ENCODE measurements at places on chromosomes 13 and 19.
A peak's percentile ranks its signal among the peaks of the same experiment; 100 is the strongest.

GRCh38 chr19:32914879-32915660 is 45.5 kb upstream of the SLC7A9 start:
- no peak for DNase-seq

GRCh38 chr13:102930566-102930965 is 84.7 kb downstream of the ERCC5 start:
- no peak for DNase-seq

DNA sequence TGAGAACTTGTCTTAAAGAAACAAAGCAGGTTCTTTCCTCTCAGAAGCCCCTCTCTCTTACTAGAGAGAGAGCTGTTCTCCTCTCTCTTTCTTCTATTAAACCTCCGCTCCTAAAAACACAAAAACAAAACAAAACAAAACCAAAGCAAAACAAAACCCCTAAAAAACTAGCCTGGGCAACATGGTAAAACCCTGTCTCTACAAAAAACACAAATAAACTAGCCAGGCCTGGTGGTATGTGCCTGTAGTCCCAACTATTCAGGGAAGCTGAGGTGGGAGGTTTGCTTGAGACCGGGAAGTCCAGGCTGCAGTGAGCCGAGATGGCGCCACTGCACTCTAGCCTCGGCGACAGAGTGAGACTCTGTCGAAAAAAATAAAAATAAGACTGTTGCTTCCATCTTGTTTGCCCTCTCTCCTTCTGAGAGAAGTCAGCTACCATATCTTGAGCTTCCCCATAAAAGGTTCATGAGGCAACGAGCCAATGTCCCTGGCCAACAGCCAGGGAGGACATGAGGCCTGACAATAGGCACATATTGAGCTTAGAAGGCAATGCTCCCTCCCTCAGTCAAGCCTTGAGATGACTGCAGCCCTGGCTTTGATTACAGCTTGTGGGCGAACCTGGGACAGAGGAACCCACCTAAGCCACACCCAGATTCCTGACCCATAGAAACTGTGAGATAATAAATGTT is 17.5 kb upstream of the FLT3 start:
- DNase-seq: no peak

- no peak for DNase-seq
Measured at GRCh38 chr13:74794582-74794981, 660.4 kb upstream of the KLF12 start.

- no peak for DNase-seq
Measured at GRCh38 chr13:34046457-34046856, 228.5 kb downstream of the RFC3 start.

GRCh38 chr19:2578901-2579677 is 103.2 kb downstream of the GADD45B start:
- DNase-seq: peak; percentile 95

- DNase-seq: no peak
Measured at GRCh38 chr13:41408121-41408520, 49.2 kb upstream of the RGCC start.

DNA sequence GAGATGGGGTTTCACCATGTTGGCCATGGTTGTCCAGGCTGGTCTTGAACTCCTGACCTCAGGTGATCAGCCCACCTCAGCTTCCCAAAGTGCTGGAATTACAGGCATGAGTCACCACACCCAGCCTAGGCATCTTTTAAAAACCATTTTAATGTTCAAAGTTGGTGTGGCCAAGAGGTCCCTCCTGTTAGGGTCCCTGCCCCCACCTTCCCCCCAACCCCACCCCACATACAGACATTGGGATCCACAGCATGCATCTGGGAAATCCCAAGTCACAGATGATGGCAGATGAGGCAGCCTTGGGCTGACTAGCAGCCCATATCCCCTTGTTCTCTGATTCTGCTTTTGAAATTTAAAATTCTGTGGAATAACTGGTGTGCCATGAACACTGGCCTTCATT is 226.0 kb downstream of the KATNAL1 start:
- DNase-seq: no peak

GRCh38 chr13:56271686-56272085 is 869.0 kb upstream of the PRR20A start:
- DNase-seq: no peak

DNA sequence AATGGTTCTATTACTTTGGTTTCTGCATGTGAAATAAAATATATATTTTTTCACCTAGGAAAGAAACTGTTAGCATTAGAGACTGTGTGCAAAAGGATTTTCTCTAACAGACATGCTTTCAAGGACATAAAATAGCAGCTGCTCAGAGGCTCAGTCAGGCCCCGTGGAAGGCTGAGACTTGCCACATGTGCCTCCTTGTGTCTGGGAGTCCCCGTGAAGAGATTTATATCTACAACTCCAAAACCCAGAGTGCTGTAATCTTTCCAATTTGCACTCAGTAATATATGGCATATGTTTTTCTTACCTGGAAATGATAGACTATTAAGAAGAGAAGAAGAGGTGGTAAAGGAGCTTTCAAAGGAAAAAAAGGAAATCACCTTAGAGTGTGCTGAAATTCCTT is 371.6 kb upstream of the OBI1 start:
- DNase-seq: no peak

DNA sequence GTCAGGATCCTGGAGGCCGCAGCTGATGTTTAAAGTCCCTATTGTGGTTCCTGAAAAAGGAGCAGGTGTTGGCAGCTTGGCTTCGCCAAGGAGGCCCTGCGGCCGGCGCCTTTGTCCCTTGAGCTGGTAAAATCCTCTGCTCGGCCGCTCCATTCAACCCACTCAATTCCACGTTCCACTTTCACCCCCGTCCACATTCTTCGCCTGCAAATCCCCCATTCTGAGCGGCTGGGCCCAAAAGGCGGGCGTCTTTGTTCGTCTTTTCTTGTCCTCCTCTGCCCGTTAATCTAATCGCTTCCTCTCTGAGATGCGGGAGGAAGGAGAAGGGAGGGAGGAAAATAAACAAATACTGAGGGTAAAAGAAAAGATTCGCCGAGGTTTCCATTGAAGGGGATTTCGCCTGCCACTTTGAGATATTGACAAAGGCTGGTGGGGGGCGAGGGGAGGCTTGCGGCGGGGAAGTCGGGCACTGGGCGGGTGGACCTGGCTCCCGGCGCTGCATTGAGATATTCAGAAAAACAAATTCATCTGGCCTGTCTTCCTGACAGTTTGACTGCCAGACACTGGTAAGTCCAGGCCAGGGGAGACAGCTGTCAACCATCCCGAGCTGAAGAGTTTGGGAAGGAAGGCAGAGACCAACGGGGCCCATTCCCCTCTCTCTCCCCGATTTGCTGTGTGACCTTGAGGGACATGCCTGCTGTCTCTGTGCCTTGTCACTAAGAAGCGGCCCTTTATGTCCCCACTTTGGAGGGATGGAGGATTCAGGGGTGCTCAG is 37.6 kb downstream of the ZNRF4 start:
- no peak for DNase-seq

GRCh38 chr19:29491995-29492577 is 33.7 kb upstream of the VSTM2B start:
- peak; percentile 32 for DNase-seq

DNA sequence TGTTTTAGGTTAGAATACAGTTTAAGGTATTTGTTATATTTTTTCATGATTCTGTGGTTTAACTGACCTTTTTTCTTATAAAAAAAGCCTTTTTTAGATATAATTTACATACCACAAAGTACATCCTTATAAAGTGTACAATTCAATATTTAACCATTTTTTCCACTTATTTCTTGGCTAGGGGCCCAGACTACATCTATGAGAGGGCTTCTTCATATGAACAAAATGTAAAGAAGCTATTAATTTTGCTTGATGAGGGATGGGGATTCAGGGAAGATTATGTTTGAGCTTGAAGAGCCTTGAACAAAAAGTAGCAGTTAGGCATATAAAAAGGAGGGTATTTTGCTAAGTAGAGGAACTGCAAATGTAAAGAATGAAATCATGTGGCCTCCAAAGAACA is 2.2 kb downstream of the CCDC122 start:
- DNase-seq: no peak

- DNase-seq: no peak
Measured at GRCh38 chr19:10335352-10335985, 2.1 kb upstream of the RAVER1 start.

DNA sequence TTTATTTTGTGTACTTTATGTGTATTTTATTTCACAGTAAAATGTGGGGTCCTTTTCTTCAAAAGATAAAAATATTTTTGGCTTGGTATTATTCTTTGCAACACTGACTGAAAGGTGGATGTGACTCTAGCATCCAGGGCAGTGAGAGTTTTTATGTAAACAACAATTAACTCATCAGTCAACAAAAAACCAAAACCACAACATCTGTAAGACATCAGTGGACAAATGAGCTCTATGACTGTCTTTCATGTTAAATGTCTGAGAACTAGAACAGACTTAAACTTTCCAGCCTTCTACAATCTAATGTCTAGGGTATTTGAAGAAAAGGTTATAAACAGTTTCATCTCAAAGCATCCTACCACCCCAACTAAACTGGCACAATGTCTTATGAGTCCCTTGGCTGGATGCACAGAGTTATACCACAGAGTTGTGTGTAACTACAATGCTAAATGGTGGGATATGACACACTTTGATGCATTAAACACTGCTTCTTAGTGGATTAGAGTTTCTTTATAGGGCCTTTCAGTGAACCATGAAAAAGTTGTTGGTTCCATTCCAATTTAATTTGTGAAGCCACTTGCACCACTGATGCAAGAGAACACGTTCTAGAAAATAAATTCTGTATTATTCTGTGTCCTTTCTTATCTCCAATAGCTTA is 544.2 kb upstream of the KLF12 start:
- no peak for DNase-seq

DNA sequence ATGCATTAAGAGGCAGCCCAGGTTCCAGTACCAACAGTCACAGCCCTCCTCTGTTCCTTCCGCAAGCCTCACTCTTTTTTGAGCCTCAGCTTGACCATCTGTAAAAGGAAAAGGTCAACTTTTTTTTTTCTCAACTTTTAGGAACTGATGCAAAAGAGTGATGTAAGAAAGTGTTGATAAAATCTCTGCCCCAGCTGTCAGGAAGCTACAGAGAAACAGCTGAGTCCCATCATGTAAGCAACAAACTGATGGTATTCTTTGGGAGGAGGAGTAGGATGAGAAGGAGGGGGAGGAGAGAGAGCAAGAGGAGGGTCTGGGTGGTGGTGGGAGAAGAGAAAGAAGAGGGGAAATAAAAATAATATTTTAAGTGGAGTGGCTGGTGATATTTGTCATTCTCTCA is 233.9 kb upstream of the TSHZ3 start:
- no peak for DNase-seq

DNA sequence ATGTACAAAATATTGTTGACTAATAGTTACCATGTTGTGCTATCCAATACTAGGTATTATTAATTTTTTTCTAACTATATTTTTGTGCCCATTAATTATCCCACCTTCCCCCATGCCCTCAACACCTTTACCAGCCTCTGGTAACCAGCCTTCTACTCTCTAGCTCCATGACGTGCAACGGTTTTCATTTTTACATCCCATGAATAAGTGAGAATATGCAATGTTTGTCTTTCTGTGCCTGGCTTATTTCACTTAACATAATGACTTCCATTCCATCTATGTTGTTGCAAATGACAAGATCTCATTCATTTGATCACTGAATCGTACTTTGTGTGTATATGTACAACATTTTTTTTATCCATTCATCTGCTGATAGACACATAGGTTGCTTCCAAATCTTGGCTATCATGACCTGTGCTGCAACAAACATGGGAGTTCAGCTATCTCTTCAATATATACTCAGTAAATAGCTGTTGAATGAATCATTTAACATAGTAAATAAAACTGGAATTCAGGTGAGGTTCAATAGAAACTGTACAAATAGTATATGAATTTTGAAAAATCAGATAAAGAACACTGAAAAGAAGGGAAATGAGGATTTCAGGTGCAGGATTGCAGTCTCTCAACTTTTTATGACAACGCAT is 509.0 kb upstream of the MIR17HG start:
- DNase-seq: no peak

- DNase-seq: no peak
Measured at GRCh38 chr13:91169321-91170050, 178.0 kb upstream of the MIR17HG start.

DNA sequence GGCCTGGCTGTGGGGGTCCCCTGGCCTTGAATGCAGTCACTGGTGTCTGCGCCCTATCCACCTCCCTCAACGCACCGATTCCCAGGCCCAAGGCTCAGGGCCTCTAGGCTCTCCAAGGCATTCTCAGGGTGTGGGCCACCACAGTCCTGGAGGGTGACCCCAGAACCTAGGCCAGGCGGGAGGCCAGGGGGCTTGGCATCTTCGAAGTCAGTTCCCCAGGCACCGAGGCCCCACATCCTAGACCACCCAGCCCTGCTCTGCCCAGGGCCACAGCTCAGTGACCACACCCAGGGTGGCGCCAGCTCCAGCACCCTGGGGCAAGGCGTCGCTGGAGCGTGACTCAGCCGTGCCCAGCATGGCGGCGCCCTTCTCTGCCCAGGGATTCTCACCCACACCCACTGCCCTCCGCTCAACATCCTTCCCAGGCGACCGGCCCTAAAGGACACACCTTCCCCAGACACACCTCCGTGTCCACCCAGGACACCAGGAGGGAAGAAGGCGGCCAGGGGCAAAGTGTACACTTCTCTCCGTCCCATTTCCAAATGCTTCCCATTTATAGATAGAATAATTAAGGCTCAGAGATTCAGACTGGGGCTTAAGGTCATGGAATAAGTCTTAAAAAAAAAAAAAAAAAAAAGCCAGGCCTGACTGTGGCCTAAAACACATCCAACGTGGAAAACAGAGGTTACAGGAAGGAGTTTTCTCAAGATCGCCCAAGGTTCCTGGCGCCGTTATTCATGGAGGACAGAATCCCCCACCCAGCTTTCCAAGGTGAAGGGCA is 36.4 kb upstream of the NANOS3 start:
- peak; percentile 90 for DNase-seq

DNA sequence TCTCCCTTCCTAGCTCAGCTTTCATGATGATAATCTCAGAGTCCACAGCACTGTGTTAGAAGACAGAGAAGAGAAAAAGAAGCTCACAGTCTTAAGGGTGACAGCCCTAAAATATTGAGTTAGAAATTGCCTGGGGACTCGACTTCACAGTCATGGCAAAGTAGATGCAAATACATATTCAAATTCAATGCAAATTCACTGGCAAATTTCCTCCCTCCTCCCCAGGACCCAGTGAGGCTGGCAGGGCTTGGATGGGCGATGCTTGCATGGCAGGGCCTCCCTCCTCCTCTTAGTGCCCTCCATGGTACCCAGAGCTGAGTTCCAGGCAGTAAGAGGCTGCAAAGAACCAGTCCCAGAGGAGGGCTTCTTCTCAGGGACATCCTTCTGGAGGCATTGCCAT is 115.6 kb upstream of the UQCRFS1 start:
- no peak for DNase-seq

- no peak for DNase-seq
Measured at GRCh38 chr13:40652588-40652940, 13.9 kb downstream of the FOXO1 start.

DNA sequence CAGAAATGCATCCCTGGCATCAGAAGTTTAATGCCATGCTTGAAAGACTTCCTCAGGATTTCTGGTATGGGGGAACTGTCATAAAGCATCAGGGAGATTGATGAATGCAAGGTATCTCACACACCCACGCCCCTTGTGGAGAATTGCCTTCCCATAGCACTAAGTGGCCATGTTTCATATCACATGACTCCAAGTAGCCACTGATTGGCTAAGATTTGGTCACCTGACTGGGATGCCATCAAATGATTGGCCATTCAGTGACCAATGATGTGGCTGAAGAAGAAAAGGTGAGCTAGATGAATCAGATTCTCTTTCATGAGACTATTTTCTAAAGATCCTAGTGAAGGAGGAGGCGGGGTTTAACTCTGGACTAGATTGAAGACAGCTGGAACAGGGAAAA is 7.3 kb downstream of the KLK8 start:
- DNase-seq: no peak

- no peak for DNase-seq
Measured at GRCh38 chr19:17542042-17542441, 13.4 kb upstream of the COLGALT1 start.
